Nephron progenitor cell (in vitro differentiated cells): ENCODE measurements at places on chromosomes 6 and 20.
A peak's percentile ranks its signal among the peaks of the same experiment; 100 is the strongest.

- peak; percentile 53 for DNase-seq
Measured at GRCh38 chr6:167311286-167311685, 13.6 kb upstream of the TTLL2 start.

DNA sequence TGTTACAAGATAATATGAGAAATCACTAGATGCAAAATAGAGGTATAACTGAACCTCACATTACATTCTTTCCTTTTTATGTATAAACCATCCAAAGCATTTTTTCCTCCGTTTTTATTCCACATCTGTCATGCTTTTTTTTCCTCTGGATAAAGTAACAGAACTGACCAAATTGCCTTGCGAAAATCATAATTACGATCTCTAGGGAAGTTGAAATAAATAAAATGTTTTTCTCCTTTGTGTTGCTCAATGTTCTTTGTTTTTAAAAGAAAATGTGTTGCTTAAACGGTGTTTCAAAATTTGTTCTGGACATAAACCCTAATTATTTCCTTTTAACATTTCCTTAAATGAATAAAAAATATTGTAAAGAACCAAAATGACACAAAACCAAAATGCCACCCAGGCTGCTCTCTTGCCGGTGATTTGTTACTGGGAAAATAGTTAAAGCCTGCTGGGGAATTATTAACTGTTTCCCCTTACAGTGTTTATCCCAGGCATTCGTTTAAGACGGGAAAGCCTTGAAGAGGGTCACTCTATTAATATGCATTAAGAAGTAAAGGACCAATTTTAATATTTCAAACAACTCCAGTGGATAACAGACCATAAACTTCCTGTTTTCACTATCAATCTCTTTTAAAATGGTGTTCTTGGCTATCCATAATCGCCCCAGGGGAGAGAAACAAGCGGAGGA, 1.7 kb upstream of the ADGRB3 start:
- DNase-seq = no peak

DNA sequence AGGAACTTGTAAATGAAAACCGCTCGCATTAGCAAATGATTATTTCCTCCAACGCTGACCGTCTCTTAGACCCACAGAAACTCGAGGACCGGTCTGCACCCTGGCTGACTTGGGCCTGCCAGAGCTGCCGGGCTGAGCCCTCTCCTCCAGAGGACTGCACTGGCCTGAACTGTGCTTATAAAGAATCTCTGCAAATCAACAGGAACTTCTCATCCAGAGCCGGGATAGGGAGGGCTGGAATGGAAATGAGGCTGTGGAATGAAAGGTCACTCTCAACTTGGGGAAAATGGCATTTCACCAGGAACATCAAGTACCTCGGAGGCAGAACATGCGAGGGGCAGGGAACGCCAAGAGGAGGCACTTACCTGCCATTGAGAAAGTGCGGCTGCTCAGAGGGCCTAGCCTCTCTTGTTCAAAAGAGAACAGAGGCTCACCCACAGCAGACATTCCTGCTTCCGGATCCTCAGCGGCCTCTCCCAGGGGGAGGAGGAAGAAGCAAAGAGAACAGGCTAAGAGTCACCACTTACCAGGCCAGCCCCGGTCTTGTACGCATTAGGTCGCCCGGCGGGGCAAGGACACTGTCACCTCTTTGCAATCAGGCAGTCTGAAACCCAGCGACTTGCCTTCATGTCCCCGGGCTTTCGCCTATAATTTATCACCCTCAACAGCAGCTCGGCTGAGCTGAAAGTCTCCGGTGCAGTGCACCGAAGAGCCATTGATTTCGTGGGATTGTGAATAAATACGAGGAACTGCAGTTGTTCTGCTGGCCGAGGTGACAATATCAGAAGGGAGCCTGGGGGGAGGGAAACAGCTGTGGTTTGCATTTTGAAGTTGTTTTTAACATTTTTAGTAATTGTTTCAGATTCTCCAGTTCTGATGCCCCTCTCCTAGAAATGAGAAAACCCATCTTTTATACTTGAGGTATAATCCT, 37.6 kb downstream of the ZMYND8 start:
- DNase-seq = peak; percentile 68

DNA sequence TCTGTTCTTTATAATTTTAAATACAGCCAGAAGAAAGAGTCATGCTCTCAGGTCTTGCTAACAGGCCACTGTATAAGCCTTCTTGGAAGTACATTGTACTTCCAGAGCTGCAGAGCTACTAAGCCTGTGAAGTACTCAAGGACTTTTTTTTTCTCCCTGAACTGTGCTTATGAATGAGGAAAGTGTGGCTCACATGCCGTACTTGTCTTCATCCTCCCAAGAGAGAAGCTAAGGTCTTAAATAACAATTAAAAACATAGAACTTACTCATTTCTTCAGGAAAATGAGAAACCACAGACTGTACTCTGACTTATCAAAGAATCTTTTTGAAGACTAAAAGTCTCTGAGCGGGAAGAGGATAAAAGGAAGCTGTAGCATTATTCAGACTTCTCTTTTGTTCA, 218.3 kb downstream of the HTR1B start:
- no peak for DNase-seq

- no peak for DNase-seq
Measured at GRCh38 chr6:9398071-9398766, 962.9 kb upstream of the SLC35B3 start.

DNA sequence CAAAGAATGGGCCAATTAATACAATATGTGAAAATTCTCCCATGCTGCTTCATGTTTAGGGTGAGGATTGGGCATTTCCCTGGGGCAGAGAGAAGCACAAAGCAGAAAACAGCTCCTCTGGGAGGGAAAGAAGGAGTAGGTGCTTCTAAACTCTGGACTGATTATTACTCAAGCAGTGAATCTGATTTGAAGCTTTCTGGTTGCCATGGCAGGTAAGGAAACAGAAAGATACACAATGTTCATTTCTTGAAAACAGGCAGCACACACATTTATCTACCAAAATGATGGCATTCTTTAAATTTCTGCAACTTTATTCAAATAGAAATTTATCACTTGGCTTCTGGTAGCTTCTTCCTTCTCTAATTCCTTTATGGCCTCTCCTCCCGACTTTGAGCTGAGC, 305.4 kb upstream of the CHD6 start:
- DNase-seq = no peak

DNA sequence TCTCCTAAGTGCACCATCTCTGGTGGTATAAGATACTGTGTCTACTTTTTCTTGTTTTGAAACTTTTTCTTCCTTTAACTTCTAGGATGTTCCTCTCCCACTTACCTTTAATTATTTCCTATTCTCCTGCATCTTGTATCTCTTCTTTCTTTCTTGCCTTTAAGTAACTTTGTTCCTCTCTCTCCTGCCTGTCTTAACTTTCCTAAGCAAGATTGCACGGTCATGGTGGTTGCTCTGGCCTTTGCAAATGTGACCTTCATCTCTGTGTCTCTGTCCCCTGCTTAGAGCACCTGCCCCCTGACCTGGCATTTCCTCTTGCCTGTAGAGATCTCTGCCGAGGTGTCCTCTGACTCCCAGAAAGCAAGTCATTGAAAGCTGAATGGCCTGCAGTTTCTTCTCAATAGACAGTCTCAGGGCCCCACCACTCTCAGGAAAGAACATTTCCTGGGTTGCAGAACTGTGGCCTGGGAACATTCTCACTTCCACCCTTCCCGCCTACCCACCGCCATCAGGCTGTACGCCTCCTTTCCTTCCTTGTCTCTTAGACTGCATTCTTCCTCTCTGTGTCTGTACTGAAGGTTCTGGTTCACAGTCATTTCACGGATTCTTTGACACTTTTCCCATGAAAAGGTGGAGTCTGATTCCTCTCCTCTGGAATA, 12.8 kb downstream of the ZDHHC14 start:
- DNase-seq = no peak

DNA sequence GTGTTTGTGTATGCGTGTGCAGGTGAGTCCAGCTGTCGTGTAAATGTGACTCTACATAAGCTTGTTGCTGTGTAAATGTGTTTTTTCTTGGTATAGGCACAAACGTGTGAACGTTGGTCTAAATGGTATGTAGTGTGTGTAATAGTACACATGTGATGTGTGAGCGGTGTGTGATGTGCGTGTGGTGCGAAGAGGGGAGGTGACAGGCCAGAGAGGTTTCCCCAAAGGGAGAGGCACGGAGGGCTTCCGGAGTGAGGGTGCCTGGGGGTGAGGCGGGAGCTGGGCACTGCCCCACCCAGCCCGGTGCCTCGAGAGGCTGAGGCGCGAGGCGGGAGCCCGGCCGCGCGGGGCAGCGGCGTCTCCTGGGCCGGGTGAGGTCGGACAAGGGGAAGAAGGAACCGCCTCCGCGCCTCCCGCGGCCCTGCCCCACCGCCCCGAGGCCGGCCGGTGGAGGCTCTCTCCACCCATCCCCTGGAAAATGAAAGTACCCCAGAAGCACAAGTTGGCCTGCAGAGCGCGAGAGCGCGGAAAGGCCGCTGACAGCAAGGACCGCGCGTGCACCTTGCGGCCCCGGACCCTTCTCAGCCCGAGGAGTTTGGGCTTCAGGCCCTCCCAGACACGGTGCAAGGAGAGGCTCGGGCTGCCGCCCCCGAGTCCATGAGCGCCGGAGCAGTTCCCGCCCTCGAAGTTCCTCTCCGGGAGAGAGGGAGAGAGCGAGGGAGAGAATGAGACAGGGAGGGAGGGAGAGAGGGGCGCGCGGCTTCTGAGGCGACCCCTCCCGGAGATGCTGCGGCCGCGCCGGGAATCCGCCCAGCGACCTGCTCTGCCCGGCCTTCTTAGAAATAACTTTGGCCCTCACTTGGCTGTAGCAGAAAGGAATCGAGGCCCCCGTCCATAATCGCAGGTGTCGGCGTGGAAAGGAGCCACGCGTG, 43.2 kb upstream of the OSTM1 start:
- DNase-seq = peak; percentile 38

GRCh38 chr6:12238219-12238618, 51.9 kb upstream of the EDN1 start:
- no peak for DNase-seq

- DNase-seq = no peak
Measured at GRCh38 chr20:62741701-62742491, 33.3 kb downstream of the NTSR1 start.

- DNase-seq = no peak
Measured at GRCh38 chr6:70863343-70863742, 93.5 kb downstream of the B3GAT2 start.
